Activated T-cell treated with anti-CD3 and anti-CD28 coated beads for 1 hour (primary cell): ENCODE measurements at places on chromosomes 2 and 18.

DNA sequence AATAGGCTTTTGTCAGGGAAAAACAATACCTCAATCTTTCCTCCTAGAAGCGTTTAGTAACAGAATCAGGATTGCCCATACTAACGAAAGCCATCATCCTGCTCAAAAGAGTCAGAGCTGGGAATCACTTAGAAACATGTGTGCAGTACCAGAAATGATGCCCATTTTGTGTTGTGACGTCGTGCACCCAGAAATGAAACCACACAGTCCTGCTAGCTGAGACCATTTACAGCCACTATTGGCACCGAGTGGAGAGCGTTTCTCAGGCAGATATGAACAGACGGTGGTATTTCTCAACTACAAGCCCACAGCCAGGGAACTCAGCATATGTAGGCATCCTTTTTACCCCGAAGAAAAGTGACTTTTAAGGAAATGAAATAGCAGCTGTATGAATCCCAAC, 284.3 kb upstream of the LRATD1 start:
- no peak for DNase-seq

DNA sequence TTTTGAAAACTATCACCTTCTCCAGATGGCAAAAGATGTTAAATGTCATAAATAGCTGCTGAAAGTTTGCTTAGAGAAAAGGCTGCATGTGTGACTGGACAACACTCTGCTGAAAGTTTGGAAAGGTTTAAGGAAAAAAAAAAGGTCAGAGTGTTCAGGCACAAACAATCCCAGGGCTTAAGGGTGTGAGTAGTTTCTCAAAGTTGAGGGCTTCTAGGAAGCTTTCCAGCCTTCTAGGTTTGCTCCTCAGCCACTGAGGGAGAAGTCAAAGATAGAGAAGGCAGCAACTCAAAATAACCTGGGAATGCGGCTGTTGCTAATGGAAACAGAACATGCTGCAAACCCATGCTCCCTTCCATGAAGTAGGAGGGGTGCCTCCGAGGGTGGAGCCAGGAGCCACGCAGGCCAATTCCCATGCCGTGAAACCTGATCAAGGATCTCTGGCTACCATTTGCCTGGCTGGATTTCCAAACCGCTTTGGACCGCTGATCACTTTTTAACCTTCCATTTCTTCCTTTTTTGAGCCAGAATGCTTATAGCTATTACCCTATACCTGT, 88.0 kb downstream of the TEX51 start:
- DNase-seq = no peak

GRCh38 chr2:172671501-172671900, 64.1 kb upstream of the RAPGEF4 start:
- no peak for DNase-seq

DNA sequence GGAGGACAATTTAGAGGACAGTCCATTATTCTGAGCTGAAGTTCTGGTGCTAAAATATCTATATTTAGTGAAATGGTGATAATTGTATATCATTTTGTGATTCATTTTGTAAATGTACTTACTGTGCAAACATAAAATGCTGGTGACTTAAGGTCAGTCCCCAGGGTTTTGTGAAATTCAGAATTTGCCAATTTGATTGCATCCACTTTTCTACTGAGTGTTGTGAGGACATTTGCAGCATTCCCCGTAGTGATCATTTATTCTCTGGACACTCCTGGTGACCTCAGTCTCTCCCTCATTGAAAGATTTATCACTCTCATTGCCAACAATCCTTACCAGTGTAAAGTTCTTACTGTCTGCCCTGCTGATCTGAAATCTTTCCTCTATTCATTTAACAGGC, 98.2 kb downstream of the SOCS6 start:
- no peak for DNase-seq

DNA sequence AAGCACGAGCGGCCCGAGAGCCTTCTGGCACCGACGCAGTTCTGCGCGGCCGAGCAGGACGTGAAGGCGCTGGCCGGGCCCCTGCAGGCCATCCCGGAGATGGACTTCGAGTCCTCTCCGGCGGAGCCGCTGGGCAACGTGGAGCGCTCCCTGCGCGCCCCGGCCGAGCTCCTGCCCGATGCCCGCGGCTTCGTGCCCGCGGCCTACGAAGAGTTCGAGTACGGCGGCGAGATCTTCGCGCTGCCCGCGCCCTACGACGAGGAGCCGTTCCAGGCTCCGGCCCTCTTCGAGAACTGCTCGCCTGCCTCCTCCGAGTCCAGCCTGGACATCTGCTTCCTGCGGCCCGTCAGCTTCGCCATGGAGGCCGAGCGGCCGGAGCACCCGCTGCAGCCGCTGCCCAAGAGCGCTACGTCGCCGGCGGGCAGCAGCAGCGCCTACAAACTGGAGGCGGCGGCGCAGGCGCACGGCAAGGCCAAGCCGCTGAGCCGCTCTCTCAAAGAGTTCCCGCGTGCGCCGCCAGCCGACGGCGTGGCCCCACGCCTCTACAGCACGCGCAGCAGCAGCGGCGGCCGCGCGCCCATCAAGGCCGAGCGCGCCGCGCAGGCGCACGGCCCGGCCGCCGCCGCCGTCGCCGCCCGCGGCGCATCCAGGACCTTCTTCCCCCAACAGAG, 70.4 kb downstream of the ARHGEF33 start:
- DNase-seq = peak; percentile 44

GRCh38 chr18:8615397-8616027, 6.3 kb downstream of the RAB12 start:
- no peak for DNase-seq

- DNase-seq = no peak
These were observed 81.0 kb downstream of the SUMO1 start for GRCh38 chr2:202157211-202157990.

GRCh38 chr18:21316296-21316695, 74.3 kb downstream of the GREB1L start:
- DNase-seq = no peak

DNA sequence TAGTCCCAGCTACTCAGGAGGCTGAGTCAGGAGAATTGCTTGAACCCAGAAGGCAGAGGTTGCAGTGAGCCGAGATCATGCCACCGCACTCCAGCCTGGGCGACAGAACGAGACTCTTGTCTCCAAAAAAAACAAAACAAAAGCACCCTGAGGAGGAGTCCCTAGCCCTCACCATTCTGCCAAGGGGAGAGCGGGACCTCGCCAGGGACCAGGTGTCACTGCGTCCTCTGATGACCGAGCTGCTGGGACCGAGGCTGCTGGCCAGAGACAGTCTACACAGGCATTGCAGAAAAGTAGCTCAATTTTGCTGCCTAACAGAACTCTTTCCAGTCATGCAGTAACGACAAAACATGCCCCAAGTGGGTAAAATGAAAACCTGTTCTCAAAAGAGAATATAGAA, 18.4 kb downstream of the NCK2 start:
- DNase-seq = no peak

- DNase-seq = no peak
These were observed 242.4 kb upstream of the SLC39A10 start for GRCh38 chr2:195414537-195415100.

DNA sequence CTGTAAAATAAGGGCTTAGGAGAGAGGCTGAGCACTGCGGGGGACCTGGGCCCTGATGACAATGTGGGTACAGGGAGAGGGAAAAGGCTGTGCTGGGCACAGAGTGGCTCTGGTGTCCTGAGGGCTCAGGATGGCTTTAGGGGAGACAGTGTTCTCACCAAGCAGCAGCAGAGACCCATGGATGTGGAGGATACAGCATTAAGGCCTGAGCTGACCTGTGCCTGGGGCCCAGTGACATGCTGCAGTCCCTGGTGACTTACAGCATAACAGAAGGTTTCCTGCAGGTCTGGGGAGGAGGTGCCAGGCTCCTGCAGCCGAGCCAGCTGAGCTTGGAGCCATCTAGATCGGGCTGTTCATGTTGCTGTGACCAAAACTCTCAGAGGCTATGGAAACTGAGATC, 191.3 kb upstream of the SMAD2 start:
- DNase-seq = no peak

DNA sequence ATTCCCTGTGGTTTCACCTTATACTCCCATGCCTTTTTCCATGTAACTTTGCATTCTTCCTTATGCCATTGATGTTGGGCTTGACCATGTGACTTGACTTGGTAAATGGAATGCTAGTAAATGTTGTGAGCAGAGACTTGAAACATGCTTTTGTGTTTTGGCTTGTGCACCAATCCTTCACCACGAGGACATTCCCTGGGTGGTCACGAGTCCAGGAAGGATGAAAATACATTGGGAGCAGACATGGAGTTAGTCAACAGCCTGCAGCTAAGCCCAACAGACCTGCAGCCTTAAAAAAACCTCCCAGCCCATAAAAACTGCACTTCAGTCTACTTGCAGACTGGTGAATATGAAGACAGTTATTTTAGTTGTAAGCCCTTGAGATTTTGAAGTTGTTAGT, 116.5 kb upstream of the SPATS2L start:
- no peak for DNase-seq
